SK-N-SH (cell line): ENCODE measurements at places on chromosomes 4 and X.

DNA sequence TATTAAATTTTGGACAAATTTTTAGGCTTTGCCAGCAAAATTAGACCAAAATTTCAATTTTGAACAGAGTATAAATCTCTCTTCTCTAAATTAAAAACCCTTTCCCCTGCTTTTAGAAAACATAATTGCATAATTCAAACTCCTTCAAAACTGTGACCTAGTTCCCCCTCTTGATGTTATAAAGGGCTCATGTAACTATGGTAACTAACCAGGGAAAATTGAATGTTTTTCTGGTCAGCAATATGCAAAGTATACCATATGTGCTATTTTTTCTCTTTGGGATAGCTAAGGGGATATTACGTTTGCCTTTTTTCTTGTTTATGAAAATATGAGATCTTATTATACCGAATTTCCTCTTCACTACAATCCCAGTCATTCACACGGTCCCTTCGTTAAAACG is 5.1 kb upstream of the ING2 start:
- DNase-seq, result no peak

DNA sequence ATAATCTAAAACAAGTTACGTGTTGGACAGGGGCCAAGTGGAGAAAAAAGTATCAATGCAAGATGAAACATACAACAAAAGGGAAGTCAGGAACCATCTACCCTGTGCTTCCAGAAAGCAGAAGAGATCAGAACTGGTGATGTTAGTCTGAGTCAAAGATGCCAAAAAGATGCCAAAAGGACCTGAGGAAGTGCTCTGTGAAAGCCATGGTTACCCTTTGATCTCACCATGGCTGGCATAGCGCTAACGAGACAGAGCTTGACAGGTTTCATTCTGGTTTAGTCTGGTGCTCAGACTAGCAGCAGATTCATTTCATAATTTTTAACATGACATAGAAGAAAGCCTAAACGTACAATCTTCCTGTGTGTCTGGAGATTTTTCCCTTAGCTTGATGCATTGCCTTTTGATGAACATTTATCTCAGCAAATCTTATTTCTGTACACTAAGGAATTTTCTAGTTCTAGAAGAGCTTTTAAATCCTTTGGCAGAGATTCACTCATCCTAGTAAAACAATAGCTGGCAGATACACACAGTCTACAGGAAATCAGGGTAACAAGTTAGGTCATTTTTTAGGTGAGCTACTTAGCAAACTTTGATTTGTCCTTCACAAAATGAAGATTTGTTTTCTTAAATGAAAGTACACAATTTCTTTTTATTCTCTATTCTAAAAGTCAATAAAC is 87.7 kb downstream of the COL25A1 start:
- no peak for DNase-seq

DNA sequence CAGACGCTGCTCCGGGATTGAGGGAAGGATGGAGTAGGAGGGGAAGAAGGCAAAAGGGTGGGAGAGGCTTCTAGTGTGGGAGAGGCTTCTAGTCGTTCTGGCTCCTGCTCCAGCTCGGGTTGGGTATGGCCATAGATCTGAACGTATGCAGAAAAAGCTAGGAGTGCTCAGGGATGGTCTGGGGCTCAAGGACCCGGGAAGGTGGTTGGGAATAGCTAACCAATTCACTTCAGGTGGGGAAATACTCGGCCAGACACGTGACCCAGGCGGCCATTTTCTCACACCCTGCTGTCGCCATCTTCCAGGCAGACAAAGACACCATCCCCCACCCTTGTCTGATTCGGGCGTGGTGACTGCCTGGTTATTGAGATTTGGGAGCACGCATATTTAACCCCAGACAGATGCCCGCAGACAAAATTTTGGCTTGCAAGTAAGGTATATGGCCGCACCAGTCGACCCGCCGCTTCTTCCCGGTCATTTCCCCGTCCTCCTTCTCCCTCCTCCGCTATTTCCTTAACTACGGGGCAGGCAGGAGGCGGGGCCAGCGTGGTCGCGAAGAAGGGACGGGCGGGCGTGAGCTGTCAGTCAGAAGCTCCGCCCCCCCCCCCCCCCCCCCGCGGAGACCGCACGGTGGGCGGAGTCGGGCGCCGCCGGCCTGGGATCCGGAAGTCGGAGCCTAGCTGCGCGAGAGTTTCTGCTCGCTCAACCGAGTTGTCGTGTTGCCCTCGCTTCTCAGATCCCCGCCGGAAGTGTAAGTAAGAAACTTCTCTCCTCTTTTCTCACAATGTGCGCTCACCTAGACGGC is at the start of gene GNL3L:
TSS of gene GNL3L (plus strand) at position 668 of the 805 bp plus-strand sequence. CDS start 2,348 bp downstream, outside the sequence.
- DNase-seq, result peak; percentile 89

- DNase-seq, result peak; percentile 65
Observed at GRCh38 chr4:23717528-23718248, 172.2 kb downstream of the PPARGC1A start.

- DNase-seq, result no peak
Observed at GRCh38 chrX:24242649-24243175, 71.2 kb downstream of the SUPT20HL2 start.

DNA sequence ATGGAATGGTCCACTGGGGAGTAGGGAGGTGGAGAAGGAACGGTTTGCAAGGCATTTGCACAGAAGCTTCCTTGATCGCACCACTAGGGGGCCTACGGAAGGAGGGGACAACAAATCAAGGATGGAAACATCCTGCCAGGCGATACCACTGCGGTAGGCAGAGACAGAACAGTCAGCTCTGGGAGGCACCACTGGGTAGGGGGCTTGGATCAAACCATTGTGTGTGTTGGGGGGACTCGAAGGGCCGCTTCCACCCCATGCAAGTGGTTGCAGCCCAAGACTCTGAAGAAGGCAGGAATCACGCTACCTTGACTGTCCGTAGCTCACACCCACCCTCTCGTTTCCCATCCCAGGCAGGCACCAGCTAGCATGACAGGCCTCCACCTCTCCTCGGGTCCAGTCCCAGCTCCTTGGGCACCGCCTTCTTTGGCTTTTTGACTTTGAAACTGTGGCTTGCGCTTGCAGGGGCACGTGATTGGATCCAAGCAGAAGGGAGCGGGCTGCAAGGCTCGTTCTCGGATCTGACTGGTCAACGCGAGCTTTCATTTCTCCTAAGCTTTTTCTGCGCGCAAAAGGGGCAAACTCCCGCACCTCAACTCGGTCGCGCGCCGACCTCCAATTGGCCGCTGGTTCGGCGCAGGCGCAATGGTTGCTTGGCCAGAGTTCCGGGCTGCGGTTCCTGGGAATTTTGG is 28.4 kb downstream of the GAGE1 start:
- DNase-seq, result peak; percentile 52

DNA sequence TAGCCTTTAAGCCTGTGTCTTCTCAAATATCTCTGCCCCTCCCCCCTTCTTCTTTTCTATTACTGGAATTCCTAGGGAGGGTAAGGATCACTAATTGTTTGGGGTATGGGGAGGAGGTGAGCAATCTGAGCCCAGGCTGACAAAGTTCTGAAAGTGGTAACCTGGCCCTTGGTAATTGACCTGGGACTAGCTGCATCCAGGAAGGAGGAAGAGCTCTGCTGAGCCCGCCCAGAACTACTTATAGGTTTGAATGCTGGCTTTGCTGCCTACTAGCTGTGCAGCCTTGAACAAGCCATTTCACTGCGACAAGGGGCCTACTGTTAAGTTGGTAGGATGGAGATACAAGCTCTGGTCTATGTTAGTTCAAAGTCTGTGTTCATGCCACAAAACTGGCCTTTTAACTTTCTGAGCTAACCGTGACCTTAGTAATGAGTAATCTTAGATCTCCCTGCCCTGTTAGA is 37.8 kb downstream of the DGKK start:
- no peak for DNase-seq

GRCh38 chrX:135625995-135626394 is 87.4 kb upstream of the CT45A1 start:
- peak; percentile 14 for DNase-seq

DNA sequence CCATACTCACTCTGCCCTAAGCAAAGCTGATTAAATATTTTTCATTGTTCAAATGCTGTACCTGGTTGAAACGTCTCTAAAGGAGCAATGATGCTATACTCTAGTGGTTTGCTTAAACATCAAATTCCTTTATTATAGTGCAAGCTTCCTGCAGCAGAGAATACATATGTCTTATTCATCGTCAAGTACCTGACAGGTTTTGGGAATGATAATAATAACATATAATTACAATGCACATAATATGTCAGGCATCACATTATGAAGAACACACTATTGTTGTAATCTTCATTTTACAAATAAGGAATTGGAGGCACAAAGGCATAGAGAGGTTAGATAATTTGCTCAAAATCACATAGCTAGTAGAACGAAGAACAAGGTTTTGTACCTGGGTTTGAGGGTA is 151.6 kb downstream of the GRIA2 start:
- no peak for DNase-seq
